NCI-H146 (cell line): ENCODE measurements at places on chromosomes 6 and 20.

- no peak for DNase-seq
Measured at GRCh38 chr20:40280616-40281015, 408.4 kb downstream of the MAFB start.

GRCh38 chr6:156777577-156778453 is 637 bp downstream of the ARID1B start:
- DNase-seq, result peak; percentile 78

GRCh38 chr6:138785980-138786379 is 9.9 kb upstream of the ECT2L start:
- no peak for DNase-seq

- no peak for DNase-seq
Measured at GRCh38 chr6:107655864-107656263, 165.9 kb downstream of the SOBP start.

DNA sequence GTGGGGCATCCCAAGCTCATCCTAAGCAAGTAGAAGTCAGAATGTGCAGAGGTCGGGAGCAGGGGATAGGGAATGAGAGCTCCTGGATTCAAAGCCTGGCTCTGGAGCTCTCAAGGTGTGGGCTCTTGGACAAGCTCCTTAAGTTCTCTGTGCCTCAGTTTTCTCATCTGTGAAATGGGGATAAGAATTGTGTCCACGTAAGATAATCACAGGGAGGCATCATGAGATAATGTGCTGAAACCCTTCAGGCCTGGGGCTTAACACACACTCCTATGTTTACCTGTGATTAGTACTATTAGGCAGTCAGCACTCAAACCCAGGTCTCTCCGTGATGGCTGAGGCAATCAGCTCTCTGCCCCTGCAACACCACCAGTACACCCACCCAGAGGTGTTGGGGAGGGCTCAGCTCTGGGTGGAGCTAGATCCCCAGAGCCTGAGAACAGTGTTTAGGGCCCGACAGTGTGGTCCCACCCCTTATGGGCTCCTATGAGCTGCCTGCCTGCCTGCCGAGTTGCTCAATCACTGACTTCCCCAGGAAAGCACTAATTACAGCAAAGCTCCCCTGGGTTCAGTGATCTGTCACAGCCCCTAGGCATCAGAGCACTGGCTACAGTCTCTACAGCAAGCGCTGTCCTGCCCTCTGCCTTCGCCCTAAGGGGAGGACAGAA is 6.3 kb upstream of the SIRPA start:
- DNase-seq, result no peak

DNA sequence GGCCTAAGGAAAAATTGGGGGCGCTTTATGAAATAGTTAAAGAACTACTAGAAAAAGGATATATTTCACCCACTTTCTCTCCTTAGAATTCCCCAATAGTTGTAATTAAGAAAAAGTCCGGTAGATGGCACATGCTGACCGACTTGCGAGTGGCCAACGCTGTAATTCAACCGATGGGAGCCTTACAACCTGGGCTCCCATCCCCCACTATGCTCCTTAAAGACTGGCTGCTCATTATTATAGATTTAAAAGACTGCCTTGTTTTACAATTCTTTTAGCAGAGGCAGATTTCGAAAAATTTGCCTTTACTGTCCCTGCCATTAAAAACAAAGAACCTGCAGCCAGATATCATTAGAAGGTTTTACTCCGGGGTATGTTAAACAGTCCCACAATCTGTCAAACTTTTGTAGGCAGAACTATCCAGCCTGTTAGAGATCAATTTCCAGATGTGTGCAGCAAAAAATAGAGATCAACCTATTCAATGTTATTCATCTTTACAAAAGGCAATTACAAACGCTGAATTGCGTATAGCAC is 58.5 kb upstream of the PRSS16 start:
- peak; percentile 70 for DNase-seq

- no peak for DNase-seq
Measured at GRCh38 chr6:166624275-166624674, 2.8 kb downstream of the RPS6KA2 start.

DNA sequence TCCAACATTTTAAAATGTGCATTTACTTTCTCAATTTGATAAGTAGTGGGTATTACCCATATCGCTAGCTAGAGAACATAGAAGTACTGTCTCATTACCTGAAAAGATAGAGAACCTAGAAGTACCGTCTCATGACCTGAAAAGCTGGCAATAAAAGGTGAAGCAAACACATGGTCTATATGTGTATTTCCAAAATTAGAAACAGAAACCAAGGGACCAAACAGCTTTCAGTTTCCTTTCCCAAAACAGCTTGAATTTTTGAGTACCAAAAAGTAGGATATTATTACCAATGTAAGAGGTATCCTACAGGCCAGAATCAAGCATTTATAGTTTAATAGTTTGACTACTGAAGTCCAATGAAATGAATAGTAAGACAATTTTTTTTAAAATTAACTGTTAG is 77.2 kb downstream of the KIF13A start:
- DNase-seq, result no peak

- no peak for DNase-seq
Measured at GRCh38 chr6:108118359-108118724, 43.8 kb upstream of the OSTM1 start.

DNA sequence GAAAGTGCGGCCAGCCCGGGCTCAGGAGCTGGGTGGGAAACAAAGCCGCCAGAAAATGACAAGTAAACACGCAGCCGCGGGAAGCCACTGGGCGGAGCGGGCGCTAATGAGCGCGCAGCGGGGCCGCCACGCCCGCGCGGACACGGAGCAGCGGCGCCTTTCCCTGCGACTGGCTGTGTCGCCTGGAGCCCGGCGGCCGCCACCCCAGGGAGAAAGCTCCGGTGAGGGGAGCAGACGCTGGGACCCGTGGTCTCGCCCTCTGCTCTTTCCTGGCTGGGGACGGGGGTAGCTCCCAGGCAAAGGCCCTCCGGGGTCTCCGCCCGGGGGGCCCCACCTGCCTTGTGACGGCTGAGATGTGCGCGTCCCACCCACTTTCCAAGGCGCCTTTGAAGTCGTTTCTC is 54.9 kb downstream of the PRR18 start:
- DNase-seq, result peak; percentile 67

GRCh38 chr6:26118999-26119398 is 31.8 kb downstream of the HFE start:
- DNase-seq, result no peak

- DNase-seq, result no peak
Measured at GRCh38 chr20:40991181-40991889, 37.3 kb upstream of the TOP1 start.

GRCh38 chr6:131015025-131015591 is 47.9 kb downstream of the EPB41L2 start:
- DNase-seq, result no peak
